ENCODE measurements at places on chromosomes 12 and 14.

GRCh38 chr12:57539134-57539768 is 7.7 kb downstream of the DCTN2 start:
- DNase-seq: no peak

DNA sequence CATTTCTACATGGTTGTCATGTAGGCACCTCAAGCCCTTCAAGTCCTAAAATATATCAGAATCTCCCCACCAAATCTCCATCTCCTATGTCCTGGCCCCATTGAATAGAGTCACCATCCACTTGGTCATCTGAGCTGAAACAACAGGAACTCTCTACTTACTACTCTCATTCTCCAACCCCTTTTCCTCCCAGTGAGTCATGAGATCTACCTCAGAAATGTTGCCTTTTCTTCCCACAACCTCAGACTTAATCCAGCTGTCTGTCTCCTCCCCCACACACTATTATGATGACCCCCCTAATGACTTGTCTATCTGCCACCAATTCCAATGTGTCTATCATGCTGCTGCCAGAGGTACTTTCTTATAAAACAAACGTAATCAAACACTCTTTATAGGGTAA is 72.3 kb upstream of the TMEM263 start:
- DNase-seq: no peak

- DNase-seq: no peak
Observed at GRCh38 chr12:96208346-96208745, 14.2 kb downstream of the ELK3 start.

DNA sequence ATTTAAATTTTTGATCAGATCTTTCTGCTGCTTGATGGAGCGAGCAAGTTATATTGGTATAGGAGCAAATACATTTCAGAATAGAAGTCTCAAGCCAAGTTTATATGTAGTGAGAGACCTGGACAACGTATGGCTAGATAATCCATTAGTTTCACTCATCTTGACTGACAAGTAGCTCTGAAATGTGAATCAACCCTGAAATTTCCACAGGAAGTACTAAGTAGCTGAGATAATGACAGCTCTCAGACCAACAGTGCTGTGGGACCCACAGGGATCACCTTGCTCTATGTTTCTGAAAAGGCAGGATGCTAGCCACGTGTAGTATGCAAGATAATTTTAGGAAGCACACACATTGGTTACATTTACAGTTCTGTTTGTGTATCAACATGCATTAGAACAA is 258.6 kb upstream of the FOXN3 start:
- no peak for DNase-seq

- peak; percentile 72 for DNase-seq
Observed at GRCh38 chr14:51006781-51007211, 62.5 kb upstream of the PYGL start.

DNA sequence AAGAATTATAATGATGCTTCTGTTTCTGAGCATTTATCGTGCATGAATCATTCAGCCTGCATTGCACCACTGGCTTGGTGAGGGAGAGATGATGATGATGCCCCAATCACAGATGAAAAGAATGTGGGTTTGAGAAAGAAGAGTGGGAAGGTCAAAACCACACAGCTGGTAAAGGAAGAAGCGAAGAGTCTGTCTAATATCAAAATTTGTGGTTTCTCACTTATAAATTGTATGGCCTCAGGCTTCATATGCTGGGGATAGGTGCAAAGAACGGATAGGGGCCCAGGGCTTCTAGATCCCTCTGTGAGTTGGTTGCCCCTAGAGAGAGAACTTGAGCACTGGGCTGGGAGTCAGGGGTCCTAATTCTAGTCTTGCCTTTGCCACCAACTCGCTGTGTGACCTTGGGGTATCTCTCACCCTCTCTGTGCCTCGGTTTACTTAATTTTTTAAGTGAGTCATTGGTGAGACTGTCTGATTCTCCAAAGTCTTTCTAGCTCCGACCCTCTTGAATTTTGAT is 2.2 kb downstream of the OASL start:
- DNase-seq: peak; percentile 62

DNA sequence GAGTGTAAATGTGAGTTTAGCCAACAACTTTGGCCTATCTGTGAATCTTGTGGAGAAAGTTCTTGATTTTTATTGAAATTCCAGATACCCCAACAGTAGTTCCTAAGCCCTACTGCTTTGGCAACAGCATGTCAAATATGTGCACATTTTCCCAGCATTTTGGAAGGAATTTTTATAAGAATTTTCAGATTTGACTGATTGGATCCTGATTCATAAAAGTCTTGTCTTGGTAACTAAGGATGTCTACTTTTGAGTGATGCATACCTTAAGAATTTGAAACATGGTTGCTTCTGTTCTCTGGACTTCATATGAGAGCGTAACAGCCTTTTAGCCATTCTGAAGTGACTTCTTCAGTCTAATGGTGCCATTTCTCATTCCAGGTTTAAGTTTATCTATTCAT is 106.7 kb downstream of the ANO4 start:
- no peak for DNase-seq

DNA sequence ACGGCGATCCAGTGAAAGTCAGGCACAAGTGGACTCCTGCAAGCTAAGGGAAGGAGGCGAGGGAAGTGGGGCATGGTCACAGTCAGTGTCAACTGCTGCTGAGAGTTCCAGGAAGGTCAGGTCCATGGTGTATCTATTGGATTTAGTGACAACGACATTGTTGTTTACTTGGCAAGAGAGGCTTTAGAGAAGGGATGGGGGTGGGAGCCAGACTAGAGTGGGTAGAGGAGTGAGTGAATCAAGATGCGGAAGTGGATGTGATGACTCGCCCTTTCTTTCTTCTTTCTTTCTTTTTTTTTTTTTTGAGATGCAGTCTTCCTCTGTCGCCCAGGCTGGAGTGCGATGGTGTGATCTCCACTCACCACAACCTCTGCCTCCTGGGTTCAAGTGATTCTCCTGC is 12.5 kb downstream of the P2RX7 start:
- peak; percentile 75 for DNase-seq

- DNase-seq: no peak
Observed at GRCh38 chr14:103882503-103883262, 35.3 kb upstream of the PPP1R13B start.

- DNase-seq: no peak
Observed at GRCh38 chr14:57493467-57494181, at the start of gene CCDC198. CCDC198 (minus strand) TSS chr14:57493857; CDS start chr14:57493715, 142 bp downstream.

DNA sequence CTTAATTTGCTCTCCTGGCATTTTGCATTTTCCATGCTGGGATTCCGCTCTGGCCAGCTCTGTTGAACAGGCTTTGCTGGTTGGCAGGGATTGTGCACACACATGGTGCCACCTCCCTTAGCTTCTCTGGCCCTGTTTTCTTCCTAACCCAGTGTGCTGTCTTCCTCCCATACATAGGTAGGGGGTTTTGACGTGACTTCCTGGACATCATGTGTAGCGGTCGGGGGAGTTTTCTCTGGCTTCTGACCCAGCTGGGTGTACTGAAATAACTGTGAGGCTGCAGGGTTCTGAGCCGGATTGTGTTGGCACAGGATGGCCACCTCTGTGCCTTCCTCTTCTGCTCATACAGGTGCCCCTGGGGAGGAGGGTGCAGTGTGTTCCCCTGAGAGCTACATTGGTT is 25.7 kb downstream of the C14orf132 start:
- no peak for DNase-seq

Measured in inflammatory macrophage treated with lipopolysaccharide for 1 hour (primary cell).